ENCODE measurements at places on chromosomes 13 and 19.

DNA sequence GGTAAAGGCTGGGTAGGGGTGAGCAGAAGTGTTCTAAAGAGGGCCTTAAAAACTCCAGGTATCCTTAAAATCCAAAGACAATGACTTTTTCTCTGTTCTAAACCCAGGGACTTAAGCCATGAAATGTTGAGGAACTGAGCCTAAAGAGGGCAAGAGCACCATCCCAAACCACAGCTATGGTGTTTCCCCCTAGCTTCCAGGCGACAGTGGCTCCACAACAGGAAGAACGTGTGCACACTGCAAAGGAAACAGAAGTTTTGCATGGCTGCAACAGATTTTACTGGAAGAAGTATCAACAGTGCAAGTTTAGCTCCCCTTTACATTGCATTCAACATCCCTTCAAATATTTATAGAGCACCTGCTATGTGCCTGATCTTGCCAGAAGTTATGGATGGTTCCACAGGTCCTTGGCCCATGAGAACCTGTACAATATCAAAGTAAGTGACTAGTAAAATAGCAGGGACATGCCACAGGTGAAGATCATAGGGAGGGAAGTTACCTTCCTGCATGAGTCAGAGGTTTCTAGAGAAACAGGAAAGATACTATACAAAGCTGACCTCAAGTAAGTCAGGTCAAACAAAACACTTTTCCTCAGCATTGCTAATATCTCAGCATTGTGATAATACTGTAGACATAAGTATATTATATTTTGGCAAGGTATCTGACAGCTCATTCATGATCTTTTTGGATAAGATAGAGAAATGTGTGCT, 8.4 kb upstream of the KCTD12 start:
- no peak for DNase-seq

DNA sequence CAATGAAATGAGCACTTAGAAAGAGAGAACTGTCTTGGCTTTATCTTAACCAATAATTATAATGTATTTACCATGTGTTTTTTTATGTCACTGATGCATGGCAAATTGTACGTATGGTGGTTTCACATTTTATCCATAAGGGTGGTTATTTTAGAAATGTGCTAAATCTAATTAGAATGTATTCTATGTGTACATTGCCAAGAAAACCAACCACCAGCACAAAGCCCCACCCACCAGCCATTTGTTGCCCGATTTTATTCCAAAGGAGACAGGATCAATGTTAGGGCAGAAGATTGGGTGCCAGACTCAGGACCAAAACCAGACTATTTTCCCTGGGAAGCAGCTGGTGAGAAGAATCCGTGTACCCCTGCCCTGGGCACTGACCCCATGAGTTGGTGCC, 63.0 kb upstream of the SOX1 start:
- no peak for DNase-seq

- no peak for DNase-seq
These were observed 15.6 kb downstream of the DPRX start for GRCh38 chr19:53647350-53647749.

DNA sequence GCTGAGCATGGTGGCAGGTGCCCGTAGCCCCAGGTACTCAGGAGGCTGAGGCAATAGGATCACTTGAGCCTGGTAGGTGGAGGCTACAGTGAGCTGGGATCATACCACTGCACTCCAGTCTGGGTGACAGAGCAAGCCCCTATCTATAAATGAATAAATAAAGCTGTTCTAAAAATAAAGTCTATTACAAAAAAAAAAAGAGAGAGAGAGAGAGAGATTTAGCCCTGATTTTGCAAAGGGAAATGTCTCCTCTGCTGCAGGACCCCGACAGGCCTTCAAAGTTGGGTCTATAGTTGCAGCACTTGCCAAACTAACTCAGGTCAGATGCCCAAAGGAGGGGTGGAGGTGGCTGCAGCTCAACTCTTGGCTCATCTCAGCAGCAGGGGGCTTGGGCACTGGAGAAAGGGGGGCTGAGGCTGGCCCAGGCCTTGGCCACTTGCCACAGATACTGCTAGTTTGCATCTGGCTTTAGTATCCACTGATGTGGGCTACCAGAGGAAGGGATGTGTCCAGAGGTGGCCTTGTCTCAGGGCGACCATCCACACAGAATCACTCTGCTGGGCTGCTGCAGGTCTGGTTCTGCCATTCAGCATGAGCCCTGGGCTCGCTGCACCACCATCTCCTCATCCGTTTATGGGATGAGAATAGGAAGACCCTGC, 30.8 kb upstream of the AKT2 start:
- no peak for DNase-seq

DNA sequence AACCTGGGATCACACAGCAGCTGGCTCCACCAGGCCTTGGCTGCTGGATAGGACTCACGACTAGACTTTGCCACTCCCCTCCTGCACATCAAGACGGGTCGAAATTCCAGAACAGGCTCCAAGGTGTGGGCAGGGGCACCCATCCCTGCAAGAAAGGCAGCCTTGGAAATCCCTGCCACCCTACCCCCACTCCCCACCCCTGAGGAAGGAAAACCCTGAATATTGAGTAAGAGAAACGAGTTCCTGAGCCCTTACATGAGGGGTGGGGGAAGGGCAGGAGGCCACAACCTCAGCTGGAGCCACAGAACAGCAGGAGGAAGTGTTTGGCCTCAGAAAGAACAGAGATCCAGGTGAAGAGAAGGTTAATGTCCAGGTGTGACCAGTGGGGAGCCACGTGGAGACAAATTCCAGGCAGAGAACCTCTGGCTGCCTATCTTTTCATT, 20.1 kb downstream of the DEDD2 start:
- peak; percentile 88 for DNase-seq

GRCh38 chr13:102351521-102351920, 50.3 kb downstream of the FGF14 start:
- no peak for DNase-seq
